Activated CD4-positive, alpha-beta T cell treated with anti-CD3 and anti-CD28 coated beads for 36 hours (primary cell): ENCODE measurements at places on chromosomes 2 and 18. TPM values are rescaled to one million over a fixed set of nuclear protein-coding genes. Genes with fewer than 3 reads are reported as not detected.

- no peak for DNase-seq
These were observed 647.8 kb upstream of the SLC39A10 start for GRCh38 chr2:195009202-195009601.

GRCh38 chr18:49399003-49399402, 61.4 kb downstream of the DYM start:
- DNase-seq = no peak

GRCh38 chr2:200620606-200621390, 35.0 kb downstream of the AOX1 start:
- no peak for DNase-seq

- DNase-seq = no peak
These were observed 270.3 kb upstream of the PARD3B start for GRCh38 chr2:204274991-204275390.

DNA sequence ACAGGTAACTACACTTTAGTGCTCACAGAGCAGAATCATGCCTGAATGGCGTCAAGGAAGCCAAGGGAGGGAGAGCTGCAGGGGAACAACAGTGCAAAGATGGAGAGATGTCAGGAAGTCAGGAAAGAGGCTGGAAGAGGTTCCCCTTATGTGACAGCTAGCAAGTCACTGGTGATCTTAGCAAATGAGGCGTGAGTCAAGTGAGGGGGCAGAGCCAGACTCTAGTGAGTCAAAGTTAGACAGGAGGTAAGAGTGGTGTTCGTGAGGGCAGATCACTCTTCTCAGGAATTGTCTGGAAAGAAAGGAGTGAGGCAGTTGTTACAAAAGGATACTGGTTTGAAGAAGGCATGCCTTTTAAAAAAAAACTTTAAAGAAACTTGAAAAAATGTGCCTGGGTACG, 87.1 kb downstream of the MEP1B start:
- no peak for DNase-seq

DNA sequence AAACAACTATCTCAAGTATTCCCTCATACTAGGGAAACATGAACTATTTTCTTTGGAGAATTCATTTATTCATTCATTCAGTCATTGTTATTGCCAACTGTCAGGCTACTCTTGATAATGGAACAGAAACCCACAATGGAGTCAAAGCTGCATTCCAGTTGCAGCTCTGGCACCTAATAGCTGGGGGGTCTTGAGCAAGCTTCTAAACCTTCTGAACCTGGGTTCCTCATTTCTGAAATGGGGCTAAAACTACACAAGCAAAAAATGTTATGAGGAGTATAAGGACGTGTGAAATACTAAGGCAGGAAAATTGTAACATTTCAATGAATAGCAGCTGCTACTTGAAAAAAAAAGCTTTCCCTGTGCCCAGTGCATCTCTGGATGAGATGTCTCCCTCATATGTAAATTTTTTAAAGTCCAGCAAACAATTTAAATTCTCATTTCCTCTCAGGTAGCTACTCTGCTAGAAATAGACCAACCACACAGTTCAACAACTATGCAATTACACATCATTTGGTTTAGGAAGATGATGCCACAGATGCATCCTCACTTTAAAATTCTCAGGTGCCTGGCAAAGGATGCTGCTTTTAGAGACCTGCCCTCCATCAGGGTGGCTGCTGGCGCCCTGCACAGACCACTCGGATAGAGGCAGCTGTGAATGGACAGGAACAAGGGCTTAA, 38.5 kb downstream of the SPRED2 start:
- no peak for DNase-seq

DNA sequence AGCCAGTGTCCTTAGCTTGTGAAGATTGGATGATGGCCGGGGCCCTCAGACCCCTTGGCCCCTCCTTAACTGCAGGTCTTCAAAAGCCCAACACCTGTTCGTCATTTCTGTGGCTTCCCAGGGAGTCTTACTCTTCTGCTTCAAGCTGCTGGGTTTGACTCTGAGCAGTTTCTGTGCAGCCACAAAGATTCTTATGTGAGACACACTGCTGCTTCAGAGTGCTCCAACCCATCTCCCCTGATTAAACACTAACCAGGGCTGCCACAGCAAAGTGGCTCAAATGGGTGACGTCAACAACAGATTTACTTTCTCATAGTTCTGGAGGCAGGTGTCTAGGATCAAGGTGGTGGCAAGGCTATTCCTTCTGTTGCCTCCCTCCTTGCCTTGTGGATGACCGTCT, 40.8 kb downstream of the TSN start:
- no peak for DNase-seq

GRCh38 chr2:137964066-137964858, at the start of gene HNMT:
TSS of gene HNMT (plus strand) at chr2:137964473. CDS start at chr2:137964492, 19 bp downstream.
- DNase-seq = no peak

- no peak for DNase-seq
These were observed 125.1 kb upstream of the LMAN1 start for GRCh38 chr18:59484131-59484530.

DNA sequence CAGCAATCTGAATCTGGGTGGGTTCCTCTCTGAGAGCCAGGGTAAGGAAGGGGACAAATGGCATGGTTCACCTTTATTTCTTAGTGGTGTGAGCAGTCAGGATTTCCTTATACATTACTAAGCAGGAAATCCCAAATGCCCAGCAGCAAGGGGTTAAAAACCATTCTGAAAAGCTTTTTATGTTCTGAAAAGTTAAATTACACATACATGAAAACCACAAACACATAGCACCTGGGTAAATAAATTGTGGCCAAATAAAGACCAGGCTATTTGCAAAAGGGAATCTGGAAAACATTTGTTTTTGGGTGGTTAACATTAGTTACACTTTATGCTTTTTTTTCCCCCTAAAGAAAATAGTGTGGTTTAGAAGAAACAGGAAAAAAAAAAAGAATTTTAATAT, 156.1 kb downstream of the AGPS start:
- DNase-seq = no peak

DNA sequence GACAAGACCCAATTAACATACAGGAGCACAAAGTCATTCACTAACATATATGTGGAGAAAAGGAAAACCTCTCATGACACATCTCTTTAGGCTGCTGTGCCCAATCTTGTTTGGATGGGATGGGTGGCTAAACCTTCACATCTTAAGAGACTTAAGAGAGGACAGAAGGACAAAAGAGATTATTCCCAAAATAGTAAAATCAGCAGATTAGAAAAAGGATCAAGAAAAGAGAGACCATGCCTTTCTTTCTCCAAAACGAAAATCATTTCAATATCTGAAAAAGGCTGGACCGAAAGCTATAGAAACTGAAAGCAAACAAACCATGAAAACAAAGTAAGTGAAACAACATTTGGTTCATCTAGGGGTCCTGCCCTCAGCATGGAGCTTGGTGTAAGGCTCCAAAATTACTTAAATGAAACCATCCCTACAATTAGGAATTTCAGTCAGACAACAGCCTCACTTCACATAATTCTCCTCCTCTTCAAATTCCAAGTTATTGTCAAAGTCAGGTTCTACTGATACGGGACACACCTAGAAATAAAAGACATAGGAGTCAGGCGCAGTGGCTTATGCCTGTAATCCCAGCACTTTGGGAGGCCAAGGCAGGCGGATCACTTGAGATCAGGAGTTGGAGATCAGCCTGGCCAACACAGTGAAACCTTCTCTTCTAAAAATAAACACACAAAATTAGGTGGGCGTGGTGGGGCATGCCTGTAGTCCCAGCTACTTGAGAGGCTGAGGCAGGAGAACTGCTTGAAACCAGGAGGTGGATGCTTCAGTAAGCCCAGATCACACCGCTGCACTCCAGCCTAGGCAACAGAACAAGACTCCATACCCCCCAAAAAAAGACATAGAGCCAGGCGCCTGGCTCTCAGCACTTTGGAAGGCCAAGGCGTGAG, 5.2 kb downstream of the STARD7 start:
- DNase-seq = no peak

- no peak for DNase-seq
These were observed 96.7 kb upstream of the LMAN1 start for GRCh38 chr18:59455728-59456276.

- DNase-seq = no peak
These were observed 29.5 kb upstream of the RBMS1 start for GRCh38 chr2:160522951-160523710.

- DNase-seq = no peak
These were observed 184.6 kb downstream of the ST6GAL2 start for GRCh38 chr2:106701203-106702022.

GRCh38 chr2:108115868-108116267, 123.9 kb upstream of the SULT1C3 start:
- DNase-seq = no peak

- no peak for DNase-seq
These were observed 336.7 kb downstream of the LPIN1 start for GRCh38 chr2:12083081-12083581.

DNA sequence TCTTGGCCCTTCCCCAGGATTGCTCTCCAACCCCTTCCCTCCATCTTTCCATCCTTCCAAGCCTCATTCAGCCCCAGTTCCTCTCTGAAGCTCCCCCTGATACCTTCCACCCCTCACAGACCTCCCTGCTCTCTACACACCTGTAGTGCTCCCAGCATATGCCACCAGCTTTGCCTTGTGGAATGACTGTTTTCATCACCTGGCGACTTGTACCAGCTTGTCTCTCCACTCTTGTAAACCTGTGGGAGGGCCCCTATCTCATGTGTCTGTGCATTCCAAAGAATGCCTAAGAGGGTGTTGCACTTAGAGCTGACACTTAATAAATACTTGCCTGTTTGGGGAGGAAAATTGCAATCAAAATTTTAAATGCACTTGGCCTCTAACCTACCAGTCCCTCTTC, 198.7 kb downstream of the BCL11A start:
- no peak for DNase-seq

DNA sequence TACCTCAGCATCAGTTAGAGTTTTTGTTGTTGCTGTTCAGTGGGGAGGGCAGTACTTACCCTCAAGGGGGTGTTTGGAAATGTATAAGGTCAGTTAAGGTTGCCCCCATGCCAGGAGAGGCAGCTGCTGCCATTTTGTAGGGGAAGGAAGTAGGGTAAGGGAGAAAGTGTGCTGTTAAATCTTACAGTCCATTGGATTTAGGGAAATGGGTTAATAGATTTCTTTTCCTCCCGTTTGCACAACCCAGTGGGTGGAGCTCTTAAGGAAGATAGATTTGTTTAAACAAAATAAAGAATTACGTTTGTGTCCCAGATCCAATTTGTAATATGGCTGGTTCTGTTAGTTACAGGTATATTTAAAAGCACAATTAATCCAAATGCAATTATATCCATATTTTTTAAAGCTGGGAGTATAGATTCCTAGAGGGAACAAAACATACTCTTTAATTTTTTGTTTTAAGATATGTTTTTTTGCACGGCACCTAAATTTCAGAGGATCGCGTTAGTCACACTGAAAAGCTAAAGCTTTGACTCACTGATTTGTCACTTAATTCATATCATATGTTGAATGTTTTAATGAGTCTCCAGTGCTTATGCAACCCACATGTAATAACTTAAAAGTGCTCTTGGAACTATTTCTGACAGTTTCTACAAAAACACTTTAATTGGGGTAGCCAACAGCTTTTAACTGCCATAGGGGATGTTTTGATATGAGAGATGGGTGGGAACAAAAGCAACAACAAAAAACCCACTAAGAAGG, 9.0 kb upstream of the CWC22 start:
- no peak for DNase-seq

GRCh38 chr2:86283411-86284030, 53.9 kb downstream of the REEP1 start:
- no peak for DNase-seq

- DNase-seq = no peak
These were observed 2.7 kb upstream of the SERTAD2 start for GRCh38 chr2:64656379-64656778.

DNA sequence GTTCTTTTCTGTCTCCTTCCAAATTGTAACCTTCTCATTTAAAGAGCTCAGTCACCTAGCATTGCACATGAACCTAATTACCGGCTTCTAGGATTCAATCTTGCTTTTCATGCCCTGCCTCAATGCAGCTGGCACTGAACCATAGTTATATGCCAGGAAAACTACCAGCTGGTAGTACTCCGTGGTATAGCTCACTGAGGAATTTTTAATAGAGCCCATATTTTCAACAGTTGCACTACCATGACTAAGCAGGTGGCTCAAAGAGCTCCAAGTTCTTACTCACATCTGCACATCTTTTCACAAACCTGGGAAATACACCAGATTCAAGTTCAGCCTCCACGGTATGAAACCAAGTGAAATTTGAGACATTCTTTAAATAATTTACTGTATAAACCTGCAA, 363.5 kb downstream of the GRB14 start:
- DNase-seq = no peak

GRCh38 chr2:48674933-48675332, 57.3 kb downstream of the GTF2A1L start:
- no peak for DNase-seq

- DNase-seq = no peak
These were observed 62.6 kb downstream of the CYP26B1 start for GRCh38 chr2:72085036-72085435.

GRCh38 chr2:148922062-148922461, 47.0 kb downstream of the KIF5C start:
- no peak for DNase-seq

- DNase-seq = no peak
These were observed 99.7 kb upstream of the ODC1 start for GRCh38 chr2:10547663-10548376.

DNA sequence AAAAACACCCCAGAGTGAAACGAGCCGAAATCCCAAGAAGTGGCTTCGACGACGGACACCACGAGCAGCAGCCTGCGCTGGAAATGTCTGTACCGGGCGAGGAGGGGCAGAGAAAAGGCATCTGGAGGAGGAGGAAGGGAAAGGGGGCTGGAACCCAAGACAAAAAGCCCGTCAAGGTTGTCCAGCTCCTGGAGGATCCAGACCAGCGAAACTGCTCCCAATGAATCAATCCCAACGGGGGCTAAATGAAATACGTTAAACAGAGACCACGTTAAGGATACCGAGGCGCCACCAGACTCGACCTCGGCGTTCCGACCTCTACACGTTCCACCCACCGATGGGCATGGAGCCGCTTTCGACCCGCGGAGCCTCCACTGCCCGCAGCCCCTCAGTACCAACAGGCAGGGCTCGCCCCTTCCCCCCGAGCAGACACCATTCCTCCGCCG, 400 bp downstream of the CCDC88A start:
- no peak for DNase-seq

- no peak for DNase-seq
These were observed 83.7 kb downstream of the SP3 start for GRCh38 chr2:173881461-173881860.

DNA sequence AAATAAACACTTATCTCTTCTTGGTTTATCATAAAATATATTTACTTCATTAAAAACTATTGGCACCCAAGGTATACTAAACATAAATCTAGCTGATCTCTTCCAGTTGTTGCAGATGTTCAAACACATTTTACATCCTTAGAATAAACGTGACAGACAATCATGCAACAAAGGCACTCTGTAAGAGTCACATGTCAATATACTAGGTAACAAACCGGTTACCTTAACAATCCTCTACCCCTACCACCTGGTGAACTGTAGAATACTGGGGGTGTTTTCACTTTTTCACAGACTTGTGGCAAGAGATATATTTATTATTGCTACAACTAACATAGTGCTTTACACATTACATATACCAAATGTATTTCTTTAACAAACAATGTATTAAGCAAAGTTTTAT, 15.8 kb downstream of the STK17B start:
- DNase-seq = no peak

The SNORC gene
- 0.87 TPM for total RNA-seq

The RTP5 gene
- total RNA-seq = 0.07 TPM

The FBXO48 gene
- total RNA-seq = 2.4 TPM

The RRM2 gene
- total RNA-seq = 469 TPM

The MSTN gene
- not detected for total RNA-seq

The GPR39 gene
- not detected for total RNA-seq

The CPO gene
- not detected for total RNA-seq

The ADD2 gene
- 31.5 TPM for total RNA-seq

The CRYGA gene
- total RNA-seq = not detected

The LOXHD1 gene
- 0.05 TPM for total RNA-seq

The ZSWIM2 gene
- not detected for total RNA-seq
